ENCODE measurements at places on chromosomes 12 and 14.

DNA sequence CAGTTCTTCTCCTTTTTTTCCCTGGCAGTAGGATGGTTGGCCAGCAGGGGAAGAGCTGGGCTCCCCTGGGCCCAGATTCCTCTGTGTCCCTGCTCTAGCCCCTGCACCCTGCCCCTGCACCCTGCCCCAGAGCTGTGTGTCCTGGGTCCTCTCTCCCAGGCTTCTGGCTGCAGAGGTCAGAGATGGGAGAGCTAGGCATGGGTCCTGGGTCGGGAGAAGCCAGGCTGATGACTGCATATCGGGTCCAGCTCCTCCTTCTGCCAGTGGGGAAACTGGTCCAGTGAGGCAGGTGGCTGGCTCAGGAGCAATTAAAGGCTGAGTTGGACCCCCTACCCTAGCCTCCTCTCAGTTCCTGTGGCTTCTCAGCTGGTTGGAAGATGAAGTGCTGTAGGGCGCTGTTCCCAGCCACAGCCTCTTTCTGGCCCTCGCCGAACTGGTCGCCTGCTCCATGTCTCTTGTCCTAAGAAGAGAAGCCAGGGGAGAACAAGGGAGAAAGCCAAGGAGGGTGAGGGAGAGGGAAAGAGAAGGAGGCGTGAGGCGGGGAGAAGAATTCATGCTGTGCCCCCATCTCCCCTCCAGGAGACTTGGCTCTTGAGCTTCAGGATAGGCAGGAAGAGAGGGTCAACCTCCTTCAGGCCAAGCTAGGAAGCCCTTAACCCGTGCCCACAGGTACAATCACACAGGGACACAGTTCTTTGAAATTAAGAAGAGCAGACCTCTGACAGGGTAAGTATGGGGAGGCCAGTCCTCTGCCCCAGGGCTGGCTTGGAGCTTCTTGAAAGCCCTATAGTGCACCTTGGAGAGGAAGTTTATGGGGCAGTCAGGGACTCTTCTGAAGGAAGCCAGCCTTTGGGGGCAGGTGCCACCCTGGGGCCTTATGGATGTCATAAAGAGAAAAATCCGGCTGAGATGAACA lies 9.5 kb downstream of the VASH1 start:
- DNase-seq: no peak

DNA sequence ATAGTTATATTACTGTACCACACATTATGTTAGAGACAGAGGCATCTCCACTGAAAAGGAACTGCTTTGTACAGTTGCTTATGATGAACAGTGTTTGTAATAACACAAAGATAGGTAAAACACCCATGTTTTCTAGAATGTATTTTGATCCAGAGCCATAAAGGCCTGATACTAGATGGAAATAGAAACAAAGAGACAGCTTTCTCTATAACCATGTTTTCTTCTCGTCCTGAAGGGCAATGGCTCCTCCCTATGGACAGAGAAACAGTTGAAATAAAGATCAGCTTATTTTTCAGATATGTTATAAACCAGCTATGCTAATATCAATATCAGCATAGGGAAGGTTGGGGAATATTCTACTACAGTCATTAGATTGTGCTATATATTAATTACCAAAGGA lies 109.2 kb downstream of the ATXN7L3B start:
- DNase-seq: peak; percentile 24

DNA sequence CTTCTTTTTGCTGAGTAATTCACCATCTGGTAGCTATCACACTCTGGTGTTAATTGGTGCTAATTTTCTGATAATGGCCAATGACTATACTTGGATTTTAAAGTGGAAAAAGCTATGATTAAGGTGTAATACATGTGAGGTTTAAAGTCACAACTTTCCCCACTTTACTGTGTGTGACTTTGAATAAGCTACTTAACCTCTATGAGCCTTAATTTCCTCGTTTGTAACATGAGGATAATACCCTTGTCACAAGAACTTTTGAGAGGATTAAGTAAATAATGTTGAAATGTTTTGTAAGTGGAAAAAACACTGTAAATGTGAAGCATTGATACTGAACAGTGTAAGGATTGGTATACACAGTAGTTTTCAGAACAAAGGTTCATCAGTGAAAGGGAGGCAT lies 65.3 kb downstream of the MSRB3 start:
- no peak for DNase-seq

- DNase-seq: no peak
Measured at GRCh38 chr12:132451836-132452195, 38.1 kb upstream of the FBRSL1 start.

GRCh38 chr14:32201816-32202490 lies at the start of gene RNU6-7:
TSS of gene RNU6-7 (plus strand) at chr14:32202045.
- peak; percentile 67 for DNase-seq

- peak; percentile 9 for DNase-seq
Measured at GRCh38 chr12:48890657-48891418, 25.2 kb upstream of the RND1 start.

DNA sequence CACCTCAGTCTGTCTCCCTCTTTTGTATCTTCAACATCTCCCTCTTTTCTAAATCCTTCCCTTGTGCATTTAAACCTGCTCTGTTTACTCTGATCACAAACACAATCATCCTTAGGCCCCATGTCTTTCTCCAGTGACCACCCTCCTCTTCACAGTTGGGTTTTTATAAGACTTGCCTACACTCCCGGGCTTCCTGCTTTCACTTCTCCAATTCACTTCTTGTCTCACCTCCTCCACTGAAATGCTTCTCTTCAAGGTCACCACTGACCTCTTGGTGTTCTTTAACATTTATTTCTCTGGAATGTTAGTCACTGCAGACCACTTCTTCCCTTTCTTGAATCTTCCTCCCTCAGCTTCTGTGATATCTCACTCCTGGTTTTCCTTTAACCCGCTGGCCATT lies 8.7 kb upstream of the SMCO2 start:
- DNase-seq: no peak

DNA sequence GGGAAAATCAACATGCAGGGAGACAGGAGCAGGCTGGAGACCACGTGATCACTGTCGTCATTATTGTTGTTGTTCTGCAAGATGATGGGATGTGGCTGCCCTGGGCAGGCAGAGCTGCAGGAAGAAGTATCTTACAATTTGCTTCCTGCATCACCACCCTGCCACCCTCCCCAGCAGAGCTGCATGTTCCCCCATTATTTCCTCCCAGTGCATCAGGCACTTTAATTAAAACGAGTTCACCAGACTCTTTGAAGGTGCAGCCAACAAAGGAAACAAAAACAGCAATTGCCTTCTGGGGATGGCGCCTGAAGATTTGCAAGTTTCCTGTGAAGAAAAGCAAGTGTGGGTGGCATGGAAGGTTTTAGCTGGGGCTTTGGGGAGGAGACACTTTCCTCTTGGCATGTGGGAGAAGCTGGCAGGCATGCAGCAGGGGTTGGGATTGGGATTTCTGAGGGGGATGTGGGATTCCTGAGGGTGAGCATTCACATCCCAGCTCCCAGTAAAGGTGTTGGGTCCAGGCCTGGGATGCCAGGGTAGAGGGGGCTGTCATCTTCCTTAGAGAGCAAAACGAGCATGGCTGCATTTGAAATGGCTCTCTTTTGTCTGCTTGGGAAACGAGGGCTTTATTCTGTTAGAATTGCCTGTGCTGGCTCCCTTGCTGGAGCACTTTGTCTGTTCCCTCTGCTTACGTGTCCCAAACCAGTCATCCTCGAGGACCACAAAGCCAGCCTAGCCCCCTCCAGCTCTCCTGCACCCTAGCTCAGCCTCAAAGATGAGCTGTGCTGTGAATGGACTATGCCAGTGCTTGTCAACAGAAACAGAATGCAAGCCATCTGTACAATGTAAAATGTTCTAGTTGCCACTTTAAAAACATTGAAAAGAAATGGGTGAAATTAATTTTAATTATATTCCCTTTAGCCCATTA lies 11.5 kb upstream of the C14orf132 start:
- DNase-seq: no peak

DNA sequence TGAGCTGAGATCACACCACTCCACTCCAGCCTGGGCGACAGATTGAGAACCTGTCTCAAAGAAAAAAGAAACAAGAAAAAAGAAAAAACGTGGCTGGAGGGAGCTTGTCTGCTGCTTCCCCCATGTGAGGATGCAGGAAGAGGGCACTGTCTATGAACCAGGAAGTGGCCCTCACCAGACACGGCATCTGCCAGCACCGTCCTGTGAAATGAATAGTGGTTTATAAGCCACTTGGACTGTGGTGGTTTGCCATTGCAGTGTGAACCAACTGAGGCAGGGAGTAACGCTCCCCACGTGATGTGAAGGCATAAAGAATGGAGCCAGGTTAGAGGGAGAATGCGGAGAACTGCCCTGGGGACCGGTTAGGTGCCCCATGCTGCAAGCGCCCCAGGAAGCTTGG lies 4.5 kb upstream of the BRF1 start:
- no peak for DNase-seq

DNA sequence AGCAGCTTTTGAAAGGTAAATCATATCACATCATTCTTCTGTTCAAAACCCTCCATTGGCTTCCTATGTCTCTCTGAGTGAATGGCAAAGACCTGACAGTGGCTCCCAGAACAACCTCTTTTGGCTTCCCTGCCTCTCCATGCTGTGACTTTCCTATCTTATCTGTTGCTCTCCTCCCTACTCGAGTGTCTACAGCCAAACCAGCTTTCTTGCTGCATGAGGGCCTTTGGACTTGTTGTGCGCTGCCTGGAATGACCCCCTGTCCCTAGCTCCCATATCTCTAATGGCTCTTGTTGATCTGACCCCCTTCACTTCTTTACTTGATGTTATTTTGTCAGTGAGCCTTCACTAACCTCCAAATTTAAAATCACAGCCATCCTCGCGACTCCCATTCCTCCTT lies 2.5 kb downstream of the SYNE2 start:
- no peak for DNase-seq

DNA sequence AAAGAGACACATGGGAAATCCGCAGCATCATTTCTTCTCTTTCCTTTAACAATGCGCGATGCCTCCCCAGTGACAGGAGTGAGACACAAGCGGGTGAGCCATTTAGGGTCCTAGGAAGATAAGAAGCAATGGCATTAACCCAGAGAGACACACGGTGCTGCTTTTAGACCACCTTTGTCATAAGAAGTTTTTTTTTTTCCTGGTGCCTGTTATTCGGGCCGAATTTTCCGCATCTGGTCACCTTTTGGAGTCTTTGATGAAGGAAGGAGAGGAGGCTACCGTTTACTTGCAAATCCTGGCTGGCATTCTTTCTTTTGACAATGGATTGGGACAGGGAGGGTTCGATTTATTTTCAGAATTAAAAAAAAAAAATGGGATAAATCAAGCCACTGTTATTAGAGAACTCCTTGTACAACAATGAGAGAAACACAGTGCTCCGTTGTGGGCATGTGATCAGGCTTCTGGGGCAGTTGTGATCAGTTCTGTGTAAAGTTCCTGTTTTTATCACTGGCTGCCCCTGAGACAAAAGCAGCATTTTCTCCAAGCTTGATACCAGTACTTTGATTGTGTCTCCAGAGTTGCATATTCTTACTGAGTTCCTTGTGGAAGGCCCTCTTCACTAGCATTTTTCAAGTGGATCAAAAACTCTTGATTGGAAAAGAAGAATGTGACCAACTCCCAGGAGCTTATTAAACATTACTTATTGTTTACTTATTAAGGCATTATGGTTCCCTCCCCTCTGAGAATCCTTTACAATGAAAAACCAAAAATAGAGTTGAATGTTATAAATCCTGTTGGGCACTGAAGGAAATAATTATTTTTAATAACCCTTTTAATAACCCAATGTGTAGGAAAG lies 1.1 kb downstream of the DIP2B start:
- no peak for DNase-seq

- DNase-seq: no peak
Measured at GRCh38 chr12:5037795-5038357, 5.8 kb upstream of the KCNA5 start.

GRCh38 chr14:56449670-56450213 lies 129.9 kb upstream of the TMEM260 start:
- DNase-seq: no peak

- no peak for DNase-seq
Measured at GRCh38 chr14:22919601-22919921, 612 bp upstream of the RBM23 start.

DNA sequence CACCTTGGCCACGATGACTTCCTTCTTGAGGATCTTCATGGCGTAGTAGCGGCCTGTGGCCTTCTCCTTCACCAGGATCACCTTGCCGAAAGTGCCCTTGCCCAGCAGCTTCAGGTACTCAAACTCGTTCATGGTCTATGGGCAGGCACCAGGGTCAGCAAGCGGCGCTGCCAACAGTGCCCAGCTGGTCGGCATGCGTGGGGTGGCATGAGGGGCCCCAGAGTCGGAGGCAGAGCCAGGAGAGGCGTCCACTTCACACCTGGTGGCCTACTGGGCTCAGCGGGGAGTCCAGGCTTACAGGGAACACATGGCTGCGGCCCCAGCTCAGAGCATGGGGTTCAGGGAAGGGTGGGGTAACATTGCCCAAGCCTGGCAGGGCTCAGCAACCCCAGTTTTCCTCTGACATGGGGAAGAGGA lies 20.5 kb downstream of the AKT1 start:
- DNase-seq: no peak

DNA sequence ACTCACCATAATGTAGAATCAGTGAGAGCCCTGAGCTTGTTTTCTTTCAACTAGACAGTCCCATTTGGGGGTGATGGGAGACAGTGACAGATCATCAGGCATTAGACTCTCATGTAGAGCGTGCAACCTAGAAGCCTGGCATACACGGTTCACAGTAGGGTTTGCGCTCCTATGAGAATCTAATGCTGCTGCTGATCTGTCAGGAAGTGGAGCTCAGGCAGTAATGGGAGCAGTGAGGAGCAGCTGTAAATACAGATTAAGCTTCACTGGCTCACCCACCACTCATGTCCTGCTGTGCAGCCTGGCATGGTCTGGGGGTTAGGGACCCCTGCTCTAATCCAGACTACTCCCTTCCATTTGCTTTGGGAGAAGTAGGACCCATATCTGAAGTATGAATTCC lies 55.6 kb downstream of the FNTB start:
- DNase-seq: no peak

DNA sequence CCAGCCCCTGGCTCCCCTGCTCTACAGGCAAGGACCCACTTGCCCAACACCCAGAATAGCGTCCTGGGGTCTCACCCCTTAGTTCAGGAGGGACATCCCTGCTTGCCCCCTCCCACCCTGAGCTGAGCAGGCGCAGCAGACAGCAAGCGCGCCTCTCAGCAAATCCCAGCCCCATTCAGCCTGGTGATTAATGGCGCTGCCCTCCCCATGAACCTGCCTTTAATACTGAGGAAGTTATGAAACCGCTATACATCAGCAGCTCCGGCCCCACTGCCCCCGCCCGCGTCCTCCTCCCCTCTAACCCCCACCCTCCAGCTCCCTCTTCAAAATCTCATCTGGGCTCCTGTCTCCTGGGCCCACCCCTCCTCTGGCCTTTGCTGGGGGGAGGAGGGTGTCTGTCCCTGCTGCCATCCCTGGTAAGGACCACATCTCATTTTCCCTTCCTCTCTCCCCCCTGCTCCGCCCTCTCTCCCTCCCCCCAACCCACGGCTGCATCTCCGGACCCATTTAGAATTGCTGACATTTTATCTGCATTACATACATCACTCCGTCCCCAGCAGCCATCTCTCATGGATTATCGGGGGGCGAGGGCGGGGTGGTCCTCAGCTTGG lies 7.1 kb upstream of the SMUG1 start:
- DNase-seq: no peak

GRCh38 chr14:54420478-54421142 lies 20.6 kb downstream of the CNIH1 start:
- DNase-seq: no peak
